ENCODE measurements at places on chromosomes 2 and 18. TPM values are rescaled to one million over a fixed set of nuclear protein-coding genes. Genes with fewer than 3 reads are reported as not detected.

GRCh38 chr18:24799176-24799575, 338.7 kb downstream of the HRH4 start:
- no peak for DNase-seq

DNA sequence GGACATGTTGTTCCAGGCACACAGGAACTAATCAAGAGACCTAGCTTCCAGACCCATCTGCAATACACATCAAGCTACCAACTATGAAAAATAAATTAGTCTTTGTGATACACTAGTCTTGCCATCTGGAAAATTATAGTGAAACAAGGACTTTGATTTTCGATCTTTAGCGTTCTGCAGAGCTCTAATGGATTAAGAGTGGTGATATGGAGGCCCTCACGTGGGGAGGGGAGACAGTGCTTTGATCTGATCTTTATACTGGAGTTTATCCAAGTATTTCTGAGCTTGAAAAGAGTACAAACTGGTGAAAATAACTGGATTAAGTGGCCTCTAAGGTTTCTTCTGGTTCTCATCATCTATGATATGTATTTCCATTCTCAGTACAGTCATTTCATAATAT, 273.4 kb upstream of the CDH7 start:
- DNase-seq, result no peak

GRCh38 chr2:217033186-217033585, 173.3 kb upstream of the TNP1 start:
- no peak for DNase-seq

DNA sequence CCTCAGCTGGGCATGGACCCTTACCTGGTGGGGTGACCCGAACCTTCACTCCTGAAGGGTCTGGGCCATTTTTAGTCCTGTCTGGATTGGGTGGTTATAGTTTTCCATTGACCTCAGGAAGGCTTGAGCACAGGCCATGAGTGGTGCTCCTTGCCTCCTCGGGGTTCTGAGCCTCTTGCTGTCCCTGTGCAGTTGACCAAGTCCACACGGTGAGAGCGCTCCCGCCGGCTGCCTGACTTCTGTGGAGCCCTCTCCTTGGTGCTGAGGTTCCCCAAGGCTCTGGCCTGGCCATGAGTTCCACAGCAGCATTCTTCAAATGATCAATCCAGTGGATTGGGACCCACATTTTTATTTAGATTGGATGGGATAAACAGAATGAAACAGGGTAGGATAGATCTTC, 159.5 kb downstream of the SEPTIN10 start:
- DNase-seq, result no peak

- no peak for DNase-seq
These were observed 247.5 kb downstream of the VAPA start for GRCh38 chr18:10161315-10161714.

DNA sequence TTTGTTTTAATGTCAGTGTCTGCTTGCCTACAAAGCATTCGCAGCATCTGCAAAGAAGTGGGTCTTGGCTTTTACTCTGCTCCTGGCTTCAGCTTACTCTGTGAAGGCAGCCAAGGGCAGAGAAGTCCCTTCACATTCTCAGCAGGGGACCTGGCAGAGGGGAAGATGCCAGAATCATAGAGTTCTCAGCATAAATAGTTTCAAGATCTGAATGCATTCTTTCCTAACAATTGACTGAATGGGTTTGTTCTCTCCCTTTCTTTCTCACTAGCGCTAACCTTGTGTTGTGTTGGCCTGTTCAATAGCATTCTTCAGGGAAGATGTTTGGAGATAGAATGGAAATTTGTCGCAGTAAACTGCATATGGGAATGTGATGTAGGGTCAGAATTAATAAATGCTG, 106.9 kb downstream of the FARSB start:
- no peak for DNase-seq

DNA sequence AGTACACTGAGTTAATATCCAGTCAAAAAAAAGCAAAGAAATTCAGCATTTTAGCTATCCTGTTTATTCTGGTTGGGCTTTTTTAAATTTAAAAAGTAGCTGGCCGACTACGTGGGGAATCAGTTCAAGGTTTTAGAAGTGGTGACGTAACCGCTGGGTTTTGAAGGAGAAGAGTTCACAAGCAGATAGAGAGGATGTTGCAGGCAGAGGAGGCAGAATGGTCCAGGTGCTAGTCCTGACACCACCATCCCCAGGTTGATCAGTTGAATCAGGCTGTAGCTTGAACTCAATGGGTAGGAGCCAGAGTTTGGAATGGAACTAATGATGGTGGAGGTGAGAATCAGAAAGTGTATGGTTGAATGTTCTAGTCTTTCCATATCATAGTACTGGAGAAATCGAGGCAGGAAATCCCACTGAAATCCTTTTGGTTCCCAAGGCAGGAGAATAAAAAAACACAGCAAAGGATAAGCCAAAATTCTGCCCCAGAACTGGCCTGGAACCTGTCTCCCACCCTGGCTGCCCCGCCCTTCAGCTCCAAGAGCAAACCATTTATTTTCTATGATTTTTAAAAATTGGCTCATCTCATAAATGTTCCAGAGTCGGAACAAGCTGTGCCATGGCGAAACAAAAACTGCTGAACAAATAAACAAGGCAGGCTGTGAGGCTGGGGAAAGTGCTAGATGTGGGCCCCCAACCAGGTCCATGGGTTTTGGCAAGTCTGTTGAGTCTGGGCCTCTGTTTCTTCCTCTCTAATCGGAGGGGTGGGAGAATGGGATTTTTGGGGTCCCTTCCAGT, 44.0 kb downstream of the SLC4A1AP start:
- DNase-seq, result no peak

- DNase-seq, result peak; percentile 54
These were observed 40.5 kb downstream of the IRS1 start for GRCh38 chr2:226758921-226759640.

- DNase-seq, result peak; percentile 88
These were observed 12.4 kb downstream of the HS6ST1 start for GRCh38 chr2:128306081-128306930.

- DNase-seq, result no peak
These were observed 24.3 kb downstream of the MRPS9 start for GRCh38 chr2:105062158-105062557.

GRCh38 chr18:3794537-3795348, 344.8 kb downstream of the TGIF1 start:
- peak; percentile 99 for DNase-seq

GRCh38 chr2:233290051-233290845, 17.4 kb upstream of the SAG start:
- no peak for DNase-seq

- peak; percentile 100 for DNase-seq
These were observed 29.4 kb downstream of the HADHB start for GRCh38 chr2:26274058-26274613.

DNA sequence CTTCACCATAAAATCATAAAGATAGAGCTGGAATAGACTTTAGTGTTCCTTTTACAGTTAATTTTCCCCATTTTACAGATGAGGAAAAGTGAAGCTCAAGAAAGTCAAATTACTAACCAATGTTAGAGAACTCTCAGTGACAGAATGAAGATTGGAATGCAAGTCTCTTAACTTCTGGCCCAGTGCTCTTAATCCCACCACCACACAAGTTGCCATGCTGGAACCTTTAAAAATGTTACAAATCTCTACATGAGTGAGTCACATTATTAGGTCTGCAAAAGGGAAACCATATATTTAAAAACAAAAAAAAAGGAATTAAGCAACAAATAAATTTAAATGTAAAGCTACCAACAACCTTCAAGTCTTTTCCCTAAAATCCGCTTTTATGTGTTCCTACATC, 3.5 kb downstream of the NCKAP1 start:
- no peak for DNase-seq

DNA sequence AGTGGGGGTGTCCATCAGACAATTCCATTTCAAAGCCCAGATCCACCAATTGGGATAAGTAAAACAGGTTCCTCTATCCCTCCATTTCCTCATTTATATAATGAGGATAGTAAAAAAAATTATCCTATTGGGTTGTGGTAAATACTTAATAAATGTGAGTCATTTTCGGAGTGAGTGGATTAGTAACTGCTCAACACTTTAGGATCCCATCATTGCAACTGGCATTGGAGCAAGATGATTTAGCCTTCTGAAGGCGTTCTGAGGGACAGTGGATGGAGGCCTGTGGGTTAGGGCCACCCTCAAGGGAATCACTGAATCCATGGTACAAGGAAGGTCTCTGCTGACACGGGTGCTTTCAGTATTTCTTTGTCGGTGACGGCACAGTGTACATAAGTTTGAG, 108.6 kb upstream of the FZD7 start:
- no peak for DNase-seq

DNA sequence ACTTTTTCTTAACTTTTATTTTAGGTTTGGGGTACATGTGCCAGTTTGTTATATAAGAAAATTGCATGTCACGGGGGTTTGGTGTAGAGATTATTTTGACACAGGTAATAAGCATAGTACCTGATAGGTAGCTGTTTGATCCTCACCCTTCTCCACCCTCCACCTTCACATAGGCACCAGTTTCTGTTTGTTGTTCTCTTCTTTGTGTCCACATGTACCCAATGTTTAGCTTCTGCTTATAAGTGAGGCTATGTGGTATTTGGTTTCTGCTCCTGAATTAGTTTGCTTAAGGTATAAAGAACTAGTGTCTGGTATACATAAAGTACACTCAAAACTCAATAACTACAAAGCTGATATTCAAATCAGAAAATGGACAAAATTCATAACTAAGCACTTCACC, 654.6 kb upstream of the LINC00305 start:
- no peak for DNase-seq

DNA sequence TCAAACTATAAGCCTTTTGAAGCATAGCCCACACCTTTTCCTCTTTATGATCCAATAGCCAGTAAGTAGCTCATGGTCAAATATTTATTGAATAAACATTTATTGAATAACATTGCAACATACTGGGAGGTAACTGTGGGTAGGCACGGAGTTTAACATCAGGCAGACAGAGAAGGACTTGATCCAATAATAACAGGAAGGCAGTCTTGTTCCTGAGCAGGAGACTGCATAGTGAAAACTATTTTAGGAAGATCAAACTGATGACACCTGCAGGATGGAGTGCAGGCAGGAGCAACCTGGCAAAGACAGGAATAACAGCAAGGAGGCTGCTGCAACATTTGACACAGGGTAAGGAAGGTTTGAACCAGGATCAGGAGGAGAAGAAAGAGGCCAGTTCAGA, 3.1 kb upstream of the DCTN1 start:
- DNase-seq, result peak; percentile 34

- DNase-seq, result no peak
These were observed 132.6 kb upstream of the RBBP8 start for GRCh38 chr18:22800551-22800951.

- DNase-seq, result no peak
These were observed 175.4 kb downstream of the LCLAT1 start for GRCh38 chr2:30622452-30622851.

GRCh38 chr2:215746887-215747615, 266.3 kb downstream of the MREG start:
- DNase-seq, result peak; percentile 88

DNA sequence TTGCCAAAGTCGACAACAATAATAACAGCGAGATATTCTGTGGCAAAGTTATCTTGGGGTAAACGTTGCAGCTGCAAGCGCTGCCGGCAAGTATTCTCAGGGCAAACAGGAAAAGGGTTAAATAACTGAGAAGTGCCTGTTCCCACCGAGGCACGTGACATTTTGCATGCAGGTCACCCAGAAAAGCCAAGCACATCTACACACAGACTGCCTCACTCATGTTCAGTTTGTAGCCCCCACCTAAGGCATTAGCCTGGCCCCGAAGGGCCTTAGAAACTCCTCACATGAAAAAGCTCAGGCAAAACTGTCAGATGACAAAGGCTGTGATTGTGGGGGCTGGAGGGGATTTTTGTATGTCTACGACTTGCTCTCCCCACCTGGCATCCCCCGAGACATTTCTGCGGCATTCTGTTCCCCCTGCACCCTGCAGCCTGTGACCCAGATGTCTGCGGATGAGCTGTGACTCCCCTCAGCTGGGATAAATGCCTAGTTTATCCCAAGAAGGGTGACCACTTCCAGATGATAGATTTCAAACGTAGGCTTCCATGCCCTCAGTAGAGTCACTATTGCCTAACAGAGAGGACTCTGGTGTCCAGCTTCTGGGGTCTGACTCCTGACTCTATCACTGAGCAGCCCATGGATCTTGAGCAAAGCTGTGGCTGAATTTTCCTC, 215.2 kb upstream of the SIX2 start:
- no peak for DNase-seq

The DYSF gene
- under 0.01 TPM for total RNA-seq

The METTL4 gene
- total RNA-seq, result 11.0 TPM

The HOXD12 gene
- total RNA-seq, result not detected

The COL5A2 gene
- 9.3 TPM for total RNA-seq

The ANKRD53 gene
- total RNA-seq, result not detected

The LRRTM4 gene
- not detected for total RNA-seq

The PAX8 gene
- total RNA-seq, result not detected

Data from bronchial epithelial cell (primary cell).